ENCODE measurements at places on chromosomes 16 and 17.

DNA sequence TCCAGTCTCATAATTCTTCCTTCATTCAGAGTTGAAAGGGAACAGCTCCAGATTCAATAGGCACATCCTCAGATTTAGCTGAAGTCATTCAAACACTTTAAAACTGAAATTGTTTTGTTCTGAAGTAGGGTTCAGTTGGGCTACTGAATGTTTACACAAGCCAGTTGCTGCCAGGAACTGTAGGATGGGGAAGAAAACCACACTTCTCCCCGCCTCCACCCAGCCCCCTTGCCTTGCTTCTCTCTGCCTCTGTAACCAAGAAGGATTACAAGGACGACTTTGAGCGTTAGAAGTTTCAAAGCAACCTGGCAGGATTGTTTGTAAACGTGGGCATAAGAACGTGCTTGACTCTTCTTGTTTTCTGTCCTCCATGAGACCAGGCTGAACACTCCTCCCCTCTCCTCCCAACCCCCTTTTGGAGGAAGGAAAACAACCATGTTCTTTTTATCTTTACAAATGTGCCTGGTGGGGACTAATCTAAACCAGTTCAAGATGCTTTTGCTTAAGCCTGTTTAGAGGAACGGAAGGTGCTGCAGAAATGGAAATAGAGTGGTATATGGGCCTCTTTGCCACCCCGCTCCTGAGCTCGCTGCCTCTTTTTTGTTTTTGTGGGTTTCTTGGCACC, 287.9 kb downstream of the FTO start:
- DNase-seq, result no peak

GRCh38 chr17:35002876-35003551, 22.7 kb downstream of the LIG3 start:
- DNase-seq, result no peak

DNA sequence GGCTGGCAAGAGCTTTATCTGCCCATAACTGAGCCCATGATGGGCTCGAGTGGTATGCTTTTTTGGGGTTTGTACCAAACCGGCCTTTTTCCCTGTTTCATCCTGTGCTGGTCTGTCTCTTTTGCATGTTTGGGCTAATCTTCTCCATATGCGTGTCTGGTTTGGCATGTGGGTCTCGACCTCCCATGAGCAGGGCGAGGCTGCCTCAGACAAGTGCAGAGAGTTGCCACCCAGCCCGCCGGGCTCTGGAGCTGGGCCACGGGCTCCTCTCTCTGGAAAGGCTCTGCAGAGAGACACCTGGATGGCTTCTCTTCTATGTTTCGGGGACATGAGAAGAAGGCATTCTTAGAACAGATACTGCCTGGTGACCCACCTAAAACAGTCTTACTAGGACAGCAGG, 67.8 kb upstream of the TBX2 start:
- no peak for DNase-seq

DNA sequence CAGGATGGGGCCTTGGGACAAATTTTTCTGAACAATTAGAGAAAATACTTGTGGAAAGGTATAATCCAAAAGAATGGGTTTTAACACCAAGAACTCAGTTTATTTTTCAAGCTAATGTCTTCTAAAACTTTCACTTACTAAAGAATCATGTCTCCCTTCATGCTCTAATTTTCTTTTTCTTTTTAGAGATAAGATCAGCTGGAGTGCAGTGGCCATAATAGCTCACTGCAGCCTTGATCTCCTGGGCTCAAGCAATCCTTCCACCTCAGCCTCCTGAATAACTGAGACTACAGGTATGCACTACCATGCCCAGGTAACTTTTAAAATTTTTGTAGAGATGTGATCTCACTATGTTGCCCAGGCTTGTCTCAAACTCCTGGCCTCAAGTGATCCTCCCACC, 5.5 kb downstream of the OR4D1 start:
- no peak for DNase-seq

DNA sequence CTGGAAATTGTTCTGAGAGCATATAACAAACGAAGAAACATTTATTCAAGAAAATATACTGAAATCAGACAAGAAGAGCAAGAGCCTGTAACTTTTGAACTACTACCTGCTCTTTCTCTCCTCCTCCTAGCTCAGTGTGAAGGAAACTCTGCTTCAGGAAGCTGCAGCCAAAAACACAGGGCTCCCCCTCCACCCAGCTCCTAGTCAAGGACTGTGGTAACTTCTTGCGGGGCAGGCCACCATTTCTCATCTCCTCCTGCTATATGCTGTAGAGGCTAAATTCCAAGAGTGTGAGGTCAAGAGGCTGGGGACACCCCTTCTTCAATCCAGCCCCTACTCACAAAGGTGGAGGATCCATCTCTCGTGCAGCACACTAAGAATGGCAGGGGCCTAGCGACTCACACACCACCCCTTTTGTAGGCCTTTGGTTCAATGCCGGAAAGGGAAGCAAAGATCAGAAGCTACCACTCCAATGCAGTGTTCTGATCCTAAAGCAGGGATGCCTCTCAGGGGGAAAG, 74.6 kb downstream of the ITFG1 start:
- no peak for DNase-seq

- no peak for DNase-seq
Measured at GRCh38 chr17:81417879-81418709, 22.8 kb downstream of the BAHCC1 start.

GRCh38 chr17:63442549-63443035, 3.5 kb downstream of the CYB561 start:
- no peak for DNase-seq

- DNase-seq, result no peak
Measured at GRCh38 chr17:57810721-57811637, 38.9 kb downstream of the MRPS23 start.

DNA sequence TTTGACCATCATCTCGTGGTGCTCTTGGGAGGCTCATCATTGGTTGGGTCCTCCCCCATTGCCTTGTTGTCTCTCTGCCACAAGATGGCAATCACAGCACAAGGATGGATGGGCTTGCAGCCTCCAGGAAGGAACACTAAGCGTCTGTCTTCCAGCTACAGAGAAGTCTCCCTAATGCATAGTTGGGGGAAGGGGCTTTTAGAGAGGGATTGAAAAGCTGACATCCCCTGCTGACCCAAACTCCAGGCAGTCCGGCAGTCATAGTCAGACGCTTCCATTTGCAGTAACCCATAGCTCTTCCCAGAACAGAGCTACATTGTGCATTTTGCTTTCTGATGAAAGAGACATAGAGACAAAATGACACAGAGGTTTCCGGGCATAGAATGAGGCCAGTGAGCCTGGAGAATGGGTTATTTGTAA, 111.4 kb downstream of the UTP18 start:
- DNase-seq, result no peak

DNA sequence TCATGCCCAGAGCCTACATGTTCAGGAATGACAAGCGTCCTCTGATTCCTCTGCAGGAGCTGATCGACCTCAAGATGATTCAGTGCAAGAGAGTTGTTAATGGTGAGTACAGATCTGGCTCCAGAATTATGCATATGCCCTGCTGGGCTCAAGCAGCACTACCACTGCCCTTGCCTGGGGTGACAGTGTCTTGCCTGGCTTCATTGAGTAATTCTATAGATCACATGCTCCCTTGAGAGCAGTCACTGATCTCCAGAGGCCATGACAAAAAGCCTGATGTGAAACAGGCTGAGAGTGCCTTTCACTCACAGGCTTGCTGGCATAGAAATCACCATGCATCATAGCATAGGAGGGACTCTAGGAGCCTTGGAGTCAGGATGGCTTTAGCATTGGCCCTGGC, 26.4 kb downstream of the DUS2 start:
- no peak for DNase-seq

GRCh38 chr16:23333831-23334456, 31.8 kb downstream of the SCNN1B start:
- DNase-seq, result no peak

- peak; percentile 79 for DNase-seq
Measured at GRCh38 chr17:82213251-82214011, 789 bp upstream of the CCDC57 start.

DNA sequence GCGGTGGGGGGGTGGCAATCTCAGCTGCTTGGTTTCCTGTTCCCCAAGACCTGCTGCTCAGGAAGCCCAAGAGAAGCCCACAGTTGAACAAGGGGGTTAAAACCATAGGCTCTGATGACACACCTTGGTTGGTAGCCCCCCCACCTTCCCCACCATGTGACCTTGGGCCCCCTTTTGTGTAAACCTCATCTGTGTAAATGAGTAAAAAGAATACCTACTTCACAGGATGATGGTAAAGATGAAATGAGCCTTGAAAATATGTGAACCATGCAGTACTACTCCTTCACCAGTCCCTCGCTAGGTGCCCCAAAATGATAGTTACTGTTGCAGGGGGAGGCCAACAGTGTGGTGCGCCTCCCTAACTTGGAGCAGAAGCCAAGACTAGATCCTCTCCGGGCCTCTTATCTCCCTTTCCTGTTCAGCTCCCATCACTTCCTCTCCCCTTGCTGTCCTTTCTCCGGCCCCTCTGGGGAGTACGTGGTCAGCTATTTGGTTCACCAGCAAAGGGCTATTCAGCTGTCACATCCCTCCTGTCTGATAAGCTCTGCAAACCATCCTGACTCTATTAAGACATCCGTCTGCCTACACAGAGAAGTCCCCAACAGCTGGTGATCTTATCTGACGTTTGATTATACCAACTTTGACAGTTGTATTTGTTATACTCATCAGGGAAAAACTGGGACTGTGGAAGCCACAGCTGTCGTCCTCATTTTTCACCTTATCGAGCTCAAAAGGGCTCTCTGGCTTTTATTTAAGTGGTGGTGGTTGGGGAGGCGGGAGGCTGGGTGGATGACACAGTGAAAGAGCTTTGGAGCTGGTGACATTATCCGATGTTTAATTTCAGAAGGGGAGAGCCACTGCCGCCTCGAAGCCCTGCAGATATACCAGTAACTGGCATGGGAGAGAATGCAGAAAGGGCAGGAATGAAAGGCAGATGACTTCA, 19.9 kb downstream of the DCAKD start:
- DNase-seq, result no peak

DNA sequence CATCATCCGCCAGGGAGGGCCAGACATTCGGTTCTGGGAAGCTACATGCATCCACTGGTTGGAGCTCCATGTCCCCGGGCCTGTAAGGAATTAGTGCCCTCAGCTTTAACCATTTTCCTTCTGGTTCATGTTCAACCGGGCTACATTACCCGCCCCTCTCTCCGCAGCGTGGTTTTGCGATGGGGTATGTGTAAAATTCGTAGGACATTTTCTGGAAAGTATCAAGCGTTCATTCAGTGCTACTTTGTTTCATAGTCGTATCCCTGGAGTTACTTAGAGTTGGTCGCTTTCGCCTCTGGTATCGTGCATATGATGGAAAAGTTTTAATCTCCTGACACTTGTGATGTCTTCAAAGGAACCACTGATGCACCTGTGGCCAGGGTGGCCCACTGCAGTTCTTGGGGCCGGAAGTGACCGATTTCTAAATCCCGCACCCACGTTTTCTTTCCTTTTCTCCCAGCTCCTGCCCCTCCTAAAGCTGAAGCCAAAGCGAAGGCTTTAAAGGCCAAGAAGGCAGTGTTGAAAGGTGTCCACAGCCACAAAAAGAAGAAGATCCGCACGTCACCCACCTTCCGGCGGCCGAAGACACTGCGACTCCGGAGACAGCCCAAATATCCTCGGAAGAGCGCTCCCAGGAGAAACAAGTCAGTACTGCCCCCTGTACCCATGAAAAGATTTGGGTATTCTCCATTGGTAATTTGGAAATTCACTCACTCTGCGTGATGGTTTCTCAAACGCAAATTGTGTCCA, 637 bp downstream of the RPL23A start:
- DNase-seq, result no peak

- no peak for DNase-seq
Measured at GRCh38 chr17:63398680-63399079, 47.4 kb downstream of the CYB561 start.

DNA sequence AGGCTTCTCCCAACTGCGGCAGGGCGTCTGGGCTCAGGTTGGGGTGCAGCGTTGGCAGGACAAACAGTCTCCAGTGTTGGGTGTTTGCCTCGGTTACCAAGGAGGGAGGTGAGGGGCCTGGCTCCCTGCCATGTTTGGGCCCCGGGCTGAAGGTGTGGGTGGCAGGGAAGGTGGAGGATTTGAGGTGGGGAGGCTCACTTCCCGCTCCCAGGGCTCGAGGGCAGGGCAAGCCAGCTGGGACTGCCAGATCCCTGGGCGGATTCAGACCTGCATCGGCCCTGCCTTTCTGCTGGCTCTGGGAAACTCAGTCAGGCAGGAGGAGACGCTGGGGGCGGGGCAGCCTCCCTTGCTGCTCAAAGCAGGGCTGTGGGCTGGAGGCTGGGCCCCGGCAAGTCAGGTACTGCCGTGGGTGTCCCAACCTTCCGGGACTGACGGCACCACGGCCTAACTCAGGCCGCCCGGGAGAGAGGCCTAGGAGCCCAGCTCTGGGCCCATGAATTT, 31.3 kb upstream of the KRT17 start:
- DNase-seq, result no peak

All from stimulated activated CD8-positive, alpha-beta memory T cell treated with anti-CD3 and anti-CD28 coated beads, Interleukin-12 subunit alpha, Interleukin-12 subunit beta, amount 100 ng/mL, for 4 hours (primary cell).